Posterior vena cava (tissue), 2 donors: ENCODE measurements at places on chromosomes 3 and 15. TPM values are rescaled to one million over a fixed set of nuclear protein-coding genes. Genes with fewer than 3 reads are reported as not detected.

- DNase-seq: no peak
These were observed 83.7 kb upstream of the NEDD4 start for GRCh38 chr15:56077081-56077480.

DNA sequence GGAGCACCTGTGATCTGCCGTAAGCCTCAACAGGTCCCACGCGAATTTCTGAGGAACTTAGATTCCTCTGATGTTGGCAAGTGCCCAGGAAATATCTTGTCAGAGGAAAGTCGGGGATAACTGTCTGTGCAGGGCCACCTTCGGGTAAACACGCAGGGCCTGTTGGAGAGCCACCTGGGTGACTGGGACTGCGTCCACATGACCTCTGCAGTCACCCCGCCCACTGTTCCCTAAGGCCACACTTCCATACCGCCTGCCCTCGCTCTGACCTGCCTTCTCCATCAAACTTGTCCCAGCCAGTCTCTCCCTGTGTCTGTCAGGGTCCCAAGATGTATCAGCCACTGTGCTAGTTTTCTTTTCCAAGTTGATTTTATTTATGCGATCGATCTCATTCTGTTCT, 28.7 kb downstream of the BFSP2 start:
- DNase-seq: no peak

The BNC1 gene
- total RNA-seq: 0.29 TPM

- DNase-seq: no peak
These were observed 928.8 kb upstream of the ALCAM start for GRCh38 chr3:104437891-104438290.

DNA sequence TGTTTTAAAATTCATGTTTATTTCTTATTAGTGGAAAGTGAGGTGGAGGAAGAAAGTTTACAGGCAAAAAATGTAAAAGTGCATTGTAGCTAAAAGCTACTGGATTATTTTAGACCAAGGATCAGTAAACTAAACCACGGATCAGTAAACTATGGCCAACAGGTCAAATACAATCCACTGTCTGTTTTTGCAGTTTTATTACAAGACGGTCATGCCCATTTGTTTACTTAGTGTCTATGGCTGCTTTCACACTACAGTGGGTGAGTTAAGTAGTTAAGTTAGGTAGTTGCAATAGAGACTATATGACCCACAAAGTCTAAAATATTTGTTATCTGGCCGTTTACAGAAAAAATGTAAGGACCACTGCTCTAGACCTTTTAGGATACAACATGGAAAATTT, 82.0 kb downstream of the NR2E3 start:
- no peak for DNase-seq

DNA sequence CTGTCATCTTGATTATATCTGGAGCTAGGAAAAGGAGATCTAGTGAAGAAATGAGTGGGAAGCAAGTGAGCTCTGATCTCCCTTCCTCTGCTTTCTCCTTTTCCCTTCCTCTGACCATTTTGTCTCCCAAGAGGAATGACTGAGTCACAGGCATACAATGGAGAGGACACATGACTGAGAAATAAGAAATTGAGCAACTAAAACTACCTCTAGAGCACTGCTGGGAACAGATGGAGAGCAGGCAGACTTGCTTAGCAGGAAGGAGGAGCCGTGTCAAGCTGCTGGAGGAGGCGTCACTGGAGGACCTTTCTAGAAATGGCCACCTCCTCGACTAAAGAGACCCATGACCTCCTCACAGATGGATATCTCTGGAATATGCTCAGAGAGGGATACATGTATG, 66.9 kb upstream of the MYO5C start:
- no peak for DNase-seq

GRCh38 chr3:32813180-32813579, 4.6 kb upstream of the TRIM71 start:
- no peak for DNase-seq

DNA sequence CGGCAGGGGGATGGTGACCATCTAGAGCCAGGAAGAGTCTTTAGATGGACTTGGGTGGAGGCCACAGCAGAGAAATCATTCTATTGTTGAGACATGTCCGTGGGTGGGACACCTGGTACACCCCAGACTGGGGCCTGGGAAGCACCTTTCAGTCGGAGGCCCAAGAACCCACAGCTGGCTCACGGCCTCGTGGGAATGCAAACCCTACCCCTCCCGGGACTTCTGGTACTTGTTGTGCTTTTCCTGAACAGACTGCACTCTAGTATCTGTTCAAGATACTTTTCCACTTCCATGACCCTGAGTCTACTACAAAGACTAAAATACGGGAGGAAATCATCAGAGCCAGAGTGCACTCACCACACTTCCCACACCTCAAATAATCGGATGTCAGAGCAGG, 60.7 kb downstream of the BDH1 start:
- no peak for DNase-seq

GRCh38 chr3:98737301-98737700, 25.8 kb upstream of the ST3GAL6 start:
- no peak for DNase-seq

DNA sequence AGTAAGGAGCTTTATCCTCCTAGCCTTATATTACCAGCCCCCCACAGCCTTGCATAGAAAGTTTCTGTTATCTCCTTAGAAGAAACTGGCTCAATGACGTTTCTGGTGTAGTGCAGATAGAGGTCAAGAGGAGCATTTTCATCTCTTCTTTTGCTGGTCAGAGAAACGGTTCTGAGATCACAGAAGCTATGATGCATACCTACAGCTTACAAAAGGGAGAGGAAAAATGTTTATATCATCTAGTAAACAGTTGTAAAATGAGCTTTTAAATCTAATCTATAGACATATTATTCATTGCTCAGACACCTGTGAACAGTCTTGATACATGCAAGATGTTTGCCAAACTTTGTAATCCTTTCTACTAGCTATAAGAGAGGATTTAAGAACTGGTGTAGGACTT, 68.0 kb downstream of the GMPS start:
- DNase-seq: no peak

The TEX55 gene
- not detected for total RNA-seq

- DNase-seq: no peak
These were observed 141.5 kb downstream of the GADL1 start for GRCh38 chr3:30752970-30753369.

The ROBO2 gene
- total RNA-seq: 3.4 TPM

- DNase-seq: no peak
These were observed 312.4 kb downstream of the RSL24D1 start for GRCh38 chr15:54884312-54884711.

The NRROS gene
- total RNA-seq: 8.0 TPM

- DNase-seq: no peak
These were observed 112.6 kb downstream of the UACA start for GRCh38 chr15:70650567-70651302.

The HRG gene
- total RNA-seq: not detected

- DNase-seq: no peak
These were observed 751.7 kb upstream of the GOLIM4 start for GRCh38 chr3:168847291-168847883.

The ZBED2 gene
- total RNA-seq: not detected

DNA sequence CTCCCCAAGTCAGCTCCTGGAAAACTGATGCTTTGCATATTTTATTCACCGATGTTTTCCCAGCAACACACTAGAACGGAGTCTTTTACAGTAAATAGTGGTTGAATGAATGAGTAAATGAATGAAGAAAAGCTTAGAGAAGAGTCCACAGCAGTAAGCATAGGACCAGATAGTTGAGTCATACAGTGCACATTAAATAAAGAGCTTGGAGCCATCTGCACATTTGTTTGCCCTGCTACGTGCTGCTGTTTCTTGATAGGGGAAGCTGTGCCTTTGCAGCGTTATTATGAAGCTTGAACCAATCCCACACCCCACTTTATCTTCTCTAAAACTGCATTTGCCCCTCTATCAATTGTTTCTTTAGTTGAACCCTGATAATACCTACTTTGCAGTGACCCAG, 1.2 kb downstream of the FAM98B start:
- no peak for DNase-seq

DNA sequence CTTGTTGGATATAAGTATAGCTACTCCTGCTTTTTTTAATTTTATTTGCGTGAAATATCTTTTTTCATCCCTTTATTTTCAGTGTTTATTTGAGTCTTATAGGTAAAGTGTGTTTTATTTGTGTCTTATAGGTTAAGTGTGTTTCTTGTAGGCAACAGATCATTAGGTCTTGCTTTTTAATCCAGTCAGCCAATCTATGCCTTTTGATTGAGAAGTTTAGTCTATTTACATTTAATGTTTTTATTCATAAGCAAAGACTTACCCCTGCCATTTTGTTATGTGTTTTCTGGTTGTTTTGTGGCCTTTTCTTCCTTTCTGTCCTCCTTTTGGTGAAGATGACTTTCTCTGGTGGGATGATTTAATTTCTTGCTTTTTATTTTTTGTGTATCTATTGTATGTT, 232.0 kb downstream of the RAP2B start:
- no peak for DNase-seq

The PLSCR4 gene
- 53.4 TPM for total RNA-seq

GRCh38 chr15:28891588-28891987, 5.8 kb downstream of the APBA2 start:
- no peak for DNase-seq

The CNTN4 gene
- 48.3 TPM for total RNA-seq

The NTRK3 gene
- 34.3 TPM for total RNA-seq

GRCh38 chr15:78069052-78069414, 8.5 kb downstream of the TBC1D2B start:
- DNase-seq: no peak

DNA sequence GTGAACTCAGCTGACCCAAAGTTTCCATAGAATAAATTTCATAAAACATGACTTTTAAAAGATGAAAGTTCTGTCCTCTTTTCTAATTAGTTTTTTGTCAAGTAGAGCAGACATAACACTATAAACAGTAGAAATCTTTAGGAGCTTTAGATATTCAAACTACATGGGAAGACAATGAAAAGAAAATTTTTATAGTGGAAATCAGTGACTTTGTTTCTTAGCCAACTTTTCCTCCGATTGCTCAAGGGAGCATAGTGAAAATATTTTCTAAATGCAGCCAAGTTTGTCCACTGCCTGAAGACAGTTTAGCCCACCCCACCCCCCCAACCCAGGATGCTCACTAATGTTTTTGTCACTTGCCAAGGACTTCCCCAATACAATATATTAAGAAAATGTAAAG, 114.9 kb downstream of the PLD1 start:
- no peak for DNase-seq

- peak; percentile 92 for DNase-seq
These were observed 3.3 kb downstream of the STAB1 start for GRCh38 chr3:52498137-52499054.

DNA sequence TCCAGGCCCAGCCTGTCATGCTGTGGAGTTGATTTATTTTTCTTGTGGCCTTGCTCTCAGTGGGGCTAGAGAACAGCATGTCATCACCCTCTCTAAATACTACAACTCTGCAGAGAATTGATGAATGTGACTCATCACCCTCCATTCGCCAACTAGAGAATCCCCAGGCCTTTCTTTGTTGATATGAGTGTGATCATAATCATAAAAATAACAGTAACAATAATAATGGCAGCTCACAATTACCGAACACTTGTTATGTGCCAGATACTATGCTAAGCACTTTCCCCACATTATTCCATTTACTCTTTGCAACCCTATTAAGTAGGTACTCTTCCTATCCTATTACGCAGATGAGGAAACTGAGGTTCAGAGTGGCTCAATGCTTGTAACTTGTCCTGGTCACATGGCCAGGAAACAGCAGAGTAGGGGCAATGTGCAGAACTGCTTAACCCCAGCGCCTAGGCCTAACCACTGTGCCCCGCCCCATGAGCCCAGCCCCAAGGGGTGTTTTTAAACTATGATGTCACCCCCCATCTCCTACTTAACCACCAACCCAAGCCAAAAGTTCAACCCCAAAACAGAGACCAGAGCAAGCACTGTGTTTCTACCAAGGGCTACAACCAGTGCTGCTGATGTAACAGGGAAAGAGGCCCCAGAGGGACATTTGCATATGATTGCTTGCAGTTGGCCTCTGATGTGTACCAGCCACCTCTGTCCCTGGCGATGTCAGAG, 104.5 kb downstream of the ADCY5 start:
- DNase-seq: peak; percentile 76

DNA sequence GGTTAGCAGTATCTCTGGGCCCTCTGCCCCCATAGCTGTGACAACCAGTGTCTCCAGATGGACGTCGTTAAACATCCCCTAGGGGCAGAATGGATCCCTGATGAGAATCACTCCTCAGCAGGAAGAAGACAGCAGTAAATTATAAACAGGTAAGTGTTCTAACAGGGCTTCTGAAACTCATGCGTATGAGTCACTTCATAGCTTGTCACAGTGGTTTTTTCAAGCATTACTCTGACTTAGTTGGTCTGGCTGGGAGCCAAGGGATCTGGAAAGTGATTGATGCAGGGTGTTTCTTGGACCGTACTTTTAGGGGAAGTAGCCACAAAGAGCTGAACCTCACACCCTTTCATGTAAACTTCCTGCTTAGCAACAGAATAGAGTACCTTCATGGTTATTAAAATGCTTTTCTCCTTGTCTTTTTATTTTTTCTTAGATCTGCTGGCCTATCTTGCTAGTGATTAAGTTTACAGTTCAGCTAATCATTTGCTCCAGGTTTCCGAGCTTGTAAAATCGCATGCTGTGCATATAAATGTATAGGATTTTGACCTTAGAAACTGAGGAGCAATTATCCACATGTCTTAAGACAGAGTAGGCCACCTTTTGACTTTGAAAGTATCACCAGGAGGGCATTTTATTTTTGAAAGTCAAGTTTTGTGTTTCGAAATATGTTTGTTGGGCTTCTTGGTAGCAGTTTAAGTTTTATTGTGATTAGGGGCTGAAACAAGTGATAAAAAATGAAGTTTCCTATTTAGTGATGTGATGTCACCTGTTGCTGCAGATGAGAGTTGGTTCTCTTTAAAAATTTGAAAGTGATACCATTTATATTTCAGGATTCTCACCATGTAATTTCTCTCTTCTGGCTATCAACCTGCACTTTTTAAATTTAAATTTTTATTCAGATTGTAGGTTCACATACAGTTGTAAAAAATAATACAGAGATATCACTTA, 333.9 kb downstream of the PTPRG start:
- DNase-seq: no peak

The DZIP1L gene
- total RNA-seq: 15.5 TPM

DNA sequence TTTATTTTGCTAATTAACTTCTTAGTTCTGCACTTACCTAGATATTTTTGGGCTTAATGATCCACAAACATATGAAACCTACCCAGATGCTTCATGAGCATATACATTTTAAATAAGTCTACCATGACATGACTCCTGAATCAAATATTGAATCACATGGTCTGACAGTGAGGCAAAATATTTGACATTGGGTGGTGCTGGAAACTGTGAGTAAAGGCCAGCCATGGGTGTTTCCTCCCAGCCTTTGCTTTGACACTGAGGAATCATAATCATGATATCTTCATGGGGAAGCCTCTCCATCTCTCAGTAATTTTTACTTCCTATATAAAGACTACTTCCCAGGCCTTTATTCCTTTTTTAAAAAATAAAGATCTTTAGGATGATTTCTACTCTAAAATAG, 22.8 kb upstream of the SSR3 start:
- DNase-seq: no peak
